Hypothalamus (tissue), 51 donors: ENCODE measurements at places on chromosomes 1 and 21.
A peak's percentile ranks its signal among the peaks of the same experiment; 100 is the strongest.

GRCh38 chr1:5744911-5745799 is 247.1 kb downstream of the NPHP4 start:
- peak; percentile 17 for DNase-seq

DNA sequence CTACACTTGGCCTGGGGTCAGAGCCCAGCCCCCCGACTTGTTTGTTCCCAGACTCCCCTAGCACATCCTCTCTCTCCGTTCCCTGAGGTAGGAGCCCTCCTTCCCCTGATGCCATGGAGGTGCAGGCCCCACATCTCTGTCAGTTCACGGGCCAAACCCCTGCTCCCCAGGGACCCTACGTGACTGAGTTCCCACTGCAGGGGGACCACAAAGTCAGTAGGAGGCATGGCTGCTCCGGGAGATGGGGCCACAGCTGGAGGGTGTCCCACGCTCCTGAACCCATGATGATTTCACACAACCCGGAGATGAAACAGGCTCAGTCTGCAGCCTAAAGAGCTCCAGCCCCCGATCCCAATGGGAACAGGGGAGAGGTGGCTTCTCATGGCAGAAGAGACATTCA is 272.2 kb downstream of the NPHP4 start:
- no peak for DNase-seq

- DNase-seq: no peak
Observed at GRCh38 chr1:208177656-208178055, 66.5 kb downstream of the PLXNA2 start.

DNA sequence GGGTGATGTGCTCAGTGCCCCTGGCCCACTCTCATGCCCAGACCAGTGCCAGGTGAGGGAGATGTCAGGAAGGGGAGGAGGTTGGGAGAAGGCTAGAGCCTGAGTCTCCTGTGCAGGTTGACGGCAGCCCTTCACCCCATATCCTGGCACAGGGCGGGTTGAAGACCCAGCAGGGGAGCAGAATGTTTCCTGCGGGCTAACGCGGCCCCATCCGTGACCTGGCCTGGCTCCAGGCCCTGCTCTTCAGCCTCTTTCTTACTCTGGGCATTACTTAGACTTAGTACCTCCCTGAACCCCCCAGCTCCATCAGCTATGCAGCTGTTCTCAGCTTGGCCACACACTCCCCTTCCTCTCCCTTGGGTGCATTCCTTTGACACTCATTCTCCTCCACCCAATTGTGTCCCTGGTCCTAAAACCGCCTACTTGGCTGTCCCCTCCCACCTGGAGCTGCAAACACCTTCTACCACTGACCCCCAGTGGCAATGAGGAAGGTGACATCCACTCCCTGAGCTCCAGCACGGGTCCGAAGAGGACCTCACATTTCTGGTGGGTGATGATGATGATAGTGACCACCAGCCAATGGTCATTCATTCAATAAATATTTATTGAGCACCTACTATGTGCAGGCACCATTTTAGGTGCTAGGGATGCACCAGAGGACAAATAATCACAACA is 179.0 kb downstream of the PTPRU start:
- no peak for DNase-seq

GRCh38 chr21:36788120-36788638 is 89.3 kb downstream of the SIM2 start:
- DNase-seq: no peak

- DNase-seq: no peak
Observed at GRCh38 chr1:56300836-56301235, 278.5 kb downstream of the PLPP3 start.

DNA sequence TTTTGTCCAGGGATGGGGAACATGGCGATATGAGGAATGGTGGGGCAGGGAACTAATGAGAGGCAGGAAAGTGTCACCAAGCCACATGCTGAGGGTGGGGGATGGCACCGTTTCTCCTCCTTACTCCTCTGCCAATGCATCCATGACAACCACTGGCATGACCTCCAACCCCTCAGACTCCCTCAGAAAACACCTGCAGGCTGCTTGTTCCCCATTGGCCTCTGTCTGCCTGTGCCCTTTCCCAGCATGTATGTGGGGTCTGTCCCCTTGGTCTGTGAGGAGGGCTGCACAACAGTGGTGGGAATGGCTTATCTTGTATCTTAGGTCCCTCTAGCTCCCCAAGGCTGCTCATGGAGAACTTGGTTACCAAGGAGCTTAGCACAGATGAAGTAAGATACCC is 137.2 kb upstream of the NGF start:
- no peak for DNase-seq
